ENCODE measurements at places on chromosomes 12 and 14.

DNA sequence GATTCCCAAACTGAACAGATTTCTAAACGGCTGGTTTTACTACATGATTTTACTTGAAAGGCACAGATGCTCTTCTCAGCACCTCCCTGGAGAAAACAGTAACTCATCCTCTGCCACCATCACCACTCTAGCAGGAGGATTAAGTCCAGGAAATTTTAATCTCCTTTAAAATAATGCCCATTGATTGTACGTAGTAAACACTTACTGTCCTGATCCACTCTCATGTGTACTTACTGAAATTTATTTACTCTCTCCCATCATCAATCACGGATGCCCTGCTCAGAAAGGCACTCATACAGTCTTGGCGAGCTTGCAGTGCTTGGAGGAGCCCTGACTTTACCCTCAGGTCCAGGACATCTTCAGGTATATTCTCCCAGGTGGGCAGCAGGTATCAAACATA is 239.8 kb upstream of the EGLN3 start:
- DNase-seq: no peak

GRCh38 chr12:78324234-78324633 is 493.5 kb downstream of the NAV3 start:
- DNase-seq: no peak

GRCh38 chr12:50662116-50662510 is 101.8 kb upstream of the ATF1 start:
- no peak for DNase-seq

DNA sequence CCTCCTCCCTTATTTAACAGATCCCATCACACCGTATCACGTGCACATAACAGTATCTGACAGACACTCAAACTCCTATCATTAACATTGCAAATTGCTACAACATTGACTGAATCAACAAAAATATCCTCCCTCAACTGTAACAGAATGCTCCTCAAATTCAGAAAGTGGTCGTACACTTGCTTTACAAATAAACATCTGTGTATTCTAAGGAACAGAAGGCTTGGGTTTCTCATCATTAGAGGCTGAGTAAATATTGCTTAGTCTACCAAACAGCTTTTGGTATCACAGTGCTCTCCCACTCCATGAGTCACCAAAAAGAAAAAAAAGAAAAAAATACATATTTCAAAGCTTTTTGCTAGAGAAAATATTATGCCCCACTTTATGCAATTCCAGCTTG is 23.9 kb downstream of the FERMT2 start:
- no peak for DNase-seq

GRCh38 chr12:108822497-108823205 is 34.7 kb downstream of the SSH1 start:
- no peak for DNase-seq
